ENCODE measurements at places on chromosomes 7 and 10.

DNA sequence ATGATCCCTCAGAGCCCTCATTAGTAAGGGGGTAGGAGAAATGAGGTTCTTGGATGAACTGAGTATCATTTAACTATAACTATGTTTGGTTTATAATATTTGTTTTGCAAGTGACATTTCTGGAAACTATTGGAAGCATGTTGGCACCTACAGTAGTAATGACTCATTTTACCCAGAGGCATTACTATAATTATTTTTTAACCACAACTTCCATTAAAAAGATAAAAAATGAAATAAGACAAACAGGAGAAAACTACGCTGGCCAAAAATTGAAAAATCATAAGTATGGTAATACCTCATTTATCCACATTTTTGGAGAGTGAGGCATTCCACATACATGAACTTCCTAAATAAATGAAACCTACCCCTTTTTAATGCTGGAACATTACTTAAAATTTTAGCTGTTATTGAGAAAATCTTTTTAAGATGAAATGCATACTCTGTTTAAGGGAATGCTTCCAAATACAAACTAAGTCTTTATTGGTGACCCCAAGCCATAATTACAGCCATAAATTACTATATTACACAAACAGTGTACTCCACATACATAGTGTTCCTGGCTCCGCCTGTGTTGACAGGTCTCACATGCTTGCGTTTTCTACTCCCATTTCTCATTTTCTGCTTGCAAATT lies 84.6 kb upstream of the CAPZA2 start:
- DNase-seq, result peak; percentile 40

GRCh38 chr10:103295374-103296015 lies 18.6 kb downstream of the INA start:
- DNase-seq, result peak; percentile 58

GRCh38 chr10:114694062-114694461 lies 36.0 kb upstream of the ABLIM1 start:
- peak; percentile 63 for DNase-seq

DNA sequence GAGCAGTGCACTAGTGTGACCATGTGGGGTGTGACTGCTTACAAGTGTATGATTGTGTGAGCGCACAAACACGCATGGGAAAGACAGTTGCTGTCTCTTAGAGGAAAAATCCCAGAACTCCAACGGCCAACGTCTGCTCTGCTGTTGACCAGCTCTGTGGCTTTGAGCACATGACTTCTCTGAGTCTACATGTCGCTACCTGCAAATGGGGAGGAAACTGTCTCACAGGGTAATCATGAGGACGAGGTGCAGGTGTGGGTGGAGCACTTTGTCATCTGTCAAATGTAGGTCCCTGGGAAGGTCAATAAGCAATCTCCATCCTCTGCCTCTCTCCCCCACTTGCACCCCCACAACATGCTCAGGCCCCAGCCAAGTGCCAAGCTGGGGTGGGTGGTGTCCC lies 31.2 kb upstream of the TLX1 start:
- no peak for DNase-seq

DNA sequence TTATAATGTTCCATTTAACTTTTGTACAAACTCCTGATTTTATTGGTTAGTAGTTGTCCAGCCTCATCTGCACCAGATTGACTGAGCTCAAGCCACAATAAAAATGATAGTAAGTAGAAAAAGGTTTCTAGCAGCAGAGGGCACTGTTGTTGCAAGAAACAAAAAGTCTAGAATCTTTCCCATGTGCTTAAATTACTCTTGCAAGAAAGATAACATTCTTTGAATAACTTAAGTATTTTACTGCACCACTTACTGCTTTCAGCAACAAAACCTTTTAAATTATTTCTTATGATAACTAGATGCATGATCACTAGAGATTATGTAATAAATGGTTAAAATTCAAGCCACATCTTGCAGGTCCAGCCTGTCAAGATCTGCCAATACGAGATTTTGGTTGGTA lies 27.0 kb downstream of the LMOD2 start:
- DNase-seq, result peak; percentile 75

DNA sequence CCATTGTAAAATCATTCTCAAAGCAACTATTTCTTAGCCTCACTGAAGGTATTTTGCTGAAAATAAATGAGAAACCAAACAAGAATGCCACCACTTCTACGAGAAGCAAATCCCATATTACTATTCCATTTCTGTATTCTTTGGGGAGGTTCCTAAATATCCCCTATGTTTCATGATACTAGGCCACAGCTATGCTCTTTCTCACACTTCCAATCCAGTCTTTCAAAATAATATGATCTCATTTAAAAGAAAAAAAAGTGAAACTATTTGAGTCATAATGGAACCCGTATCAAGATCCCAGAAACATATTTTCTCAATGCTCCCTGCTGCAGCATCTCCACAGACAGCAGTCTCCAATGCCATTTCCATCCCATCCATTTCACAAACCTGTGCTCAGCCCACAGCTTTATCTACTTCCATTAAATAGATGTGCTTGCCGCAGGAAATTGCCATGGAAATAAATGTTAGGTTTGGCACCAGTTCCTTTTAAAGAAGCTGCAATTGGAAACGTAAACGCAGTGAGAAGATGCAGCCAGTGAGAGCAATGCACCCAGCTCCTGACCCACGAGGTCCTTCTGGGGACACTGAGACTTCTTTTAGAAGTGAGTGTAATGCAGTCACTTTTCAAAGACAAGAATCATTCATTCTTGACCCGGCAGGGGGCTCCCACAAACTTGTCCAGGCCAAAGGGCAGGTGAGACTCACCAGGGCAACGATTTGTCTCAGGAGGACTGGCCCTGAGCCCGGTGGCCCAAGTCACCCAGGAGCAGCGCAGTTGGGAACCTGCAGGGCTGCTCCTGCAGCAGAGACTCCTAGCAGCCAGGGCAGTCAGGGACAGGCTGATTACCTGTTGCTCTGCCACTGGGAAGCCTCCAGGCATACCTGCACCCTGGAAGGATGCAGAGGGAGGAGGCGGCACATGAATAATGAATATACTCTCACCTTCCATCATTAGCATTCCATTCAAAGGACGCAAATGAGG lies 99.6 kb downstream of the C10orf90 start:
- peak; percentile 41 for DNase-seq

GRCh38 chr7:137932881-137933269 lies 69.0 kb downstream of the CREB3L2 start:
- DNase-seq, result no peak

DNA sequence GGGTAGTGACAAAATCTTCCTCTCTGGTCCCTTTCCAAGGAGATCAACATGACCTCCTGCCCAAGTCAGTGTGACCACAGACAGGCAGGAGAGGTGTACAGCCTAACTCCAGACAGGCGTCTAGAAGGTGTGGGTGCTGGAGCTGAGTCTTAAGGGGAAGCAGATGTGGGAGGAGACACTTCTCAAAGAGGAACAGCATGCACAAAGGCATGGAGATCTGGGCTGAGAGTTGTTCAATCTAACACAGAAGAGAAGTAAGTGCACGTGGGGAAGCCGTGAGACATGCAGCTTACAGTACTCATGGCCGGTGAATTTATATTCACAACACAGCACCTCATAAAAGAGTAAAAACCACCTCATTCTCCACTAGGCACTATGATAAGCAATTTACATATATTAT lies 23.8 kb upstream of the GSDME start:
- no peak for DNase-seq

DNA sequence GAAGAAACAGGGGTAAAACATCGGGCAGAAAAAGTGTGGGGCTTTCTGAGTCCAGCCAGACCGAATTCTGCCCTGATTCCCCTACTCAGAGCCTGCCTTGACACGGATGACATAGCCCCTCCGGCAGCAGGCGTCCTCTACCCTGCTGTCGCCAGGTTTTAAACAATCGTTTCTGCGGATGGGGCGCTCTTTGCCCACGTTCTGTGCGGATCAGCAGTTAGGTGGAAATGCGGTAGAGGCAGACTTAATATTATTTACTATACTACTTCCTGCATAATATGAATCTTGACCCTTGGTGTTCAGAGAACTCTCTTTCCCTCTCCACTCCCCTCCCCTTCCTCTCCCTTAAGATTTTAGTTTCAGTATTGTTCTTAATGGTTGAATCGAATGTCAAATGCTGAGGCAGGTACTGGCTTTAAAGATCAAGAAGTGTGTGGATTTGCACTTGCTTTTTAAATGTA lies 2.4 kb downstream of the GATA3 start:
- no peak for DNase-seq

- peak; percentile 65 for DNase-seq
These were observed 116.6 kb upstream of the PALS2 start for GRCh38 chr7:24456526-24457218.

GRCh38 chr7:27124096-27124901 lies 6.3 kb downstream of the HOXA4 start:
- DNase-seq, result peak; percentile 64

DNA sequence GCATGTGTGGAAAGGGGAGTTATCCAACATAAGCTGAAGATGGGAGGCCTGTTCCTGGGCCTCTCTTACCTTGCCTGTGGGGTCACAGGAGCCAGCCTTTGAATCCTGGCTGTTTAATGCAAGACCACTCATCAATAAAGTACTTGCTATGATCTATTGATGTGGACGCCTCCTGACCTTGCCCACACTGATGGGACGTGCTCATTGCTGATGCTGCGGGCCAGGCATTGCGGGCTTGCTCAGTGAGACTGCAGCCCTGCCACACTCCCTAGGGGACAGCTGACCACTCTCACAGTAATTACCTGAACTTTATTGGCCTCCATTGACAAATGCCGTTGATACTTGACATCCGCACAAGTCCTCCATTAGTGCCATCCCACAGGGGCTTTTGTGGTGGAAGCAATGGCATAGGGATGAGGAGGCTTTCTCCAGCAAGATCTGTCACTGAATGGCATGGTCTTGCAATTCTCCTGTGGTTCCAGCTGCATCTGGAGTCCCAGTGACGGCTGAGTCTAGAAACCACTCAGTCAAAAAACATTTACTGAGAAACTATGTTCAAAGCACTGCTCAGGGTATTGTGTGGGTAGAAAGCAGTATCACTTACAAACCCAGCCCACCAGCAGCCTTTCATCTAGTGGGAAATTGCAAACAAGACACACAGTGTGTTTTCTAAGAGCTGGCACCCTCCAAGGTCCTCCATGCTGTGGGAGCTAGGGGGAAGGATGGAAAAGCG lies 135.1 kb upstream of the YAE1 start:
- DNase-seq, result no peak

DNA sequence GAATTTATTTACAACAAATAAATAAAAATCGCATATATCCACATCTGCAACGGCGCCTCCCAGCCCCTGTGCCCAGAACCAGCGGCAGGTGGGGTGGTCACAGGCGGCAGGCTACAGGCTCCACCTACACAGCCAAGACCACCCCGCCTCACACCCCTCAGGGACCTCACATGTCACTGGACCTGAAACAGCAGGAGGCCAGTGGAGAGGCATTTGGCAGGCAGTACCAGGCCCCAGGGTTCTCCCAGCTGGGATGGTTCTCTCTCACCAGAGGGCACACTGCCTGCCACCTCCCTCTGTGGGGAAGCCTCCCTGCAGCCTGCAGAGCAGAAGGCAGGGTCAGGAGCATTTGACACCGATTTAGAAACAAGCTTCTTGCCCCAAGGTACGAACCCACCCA lies 81.5 kb downstream of the MAD1L1 start:
- DNase-seq, result no peak

DNA sequence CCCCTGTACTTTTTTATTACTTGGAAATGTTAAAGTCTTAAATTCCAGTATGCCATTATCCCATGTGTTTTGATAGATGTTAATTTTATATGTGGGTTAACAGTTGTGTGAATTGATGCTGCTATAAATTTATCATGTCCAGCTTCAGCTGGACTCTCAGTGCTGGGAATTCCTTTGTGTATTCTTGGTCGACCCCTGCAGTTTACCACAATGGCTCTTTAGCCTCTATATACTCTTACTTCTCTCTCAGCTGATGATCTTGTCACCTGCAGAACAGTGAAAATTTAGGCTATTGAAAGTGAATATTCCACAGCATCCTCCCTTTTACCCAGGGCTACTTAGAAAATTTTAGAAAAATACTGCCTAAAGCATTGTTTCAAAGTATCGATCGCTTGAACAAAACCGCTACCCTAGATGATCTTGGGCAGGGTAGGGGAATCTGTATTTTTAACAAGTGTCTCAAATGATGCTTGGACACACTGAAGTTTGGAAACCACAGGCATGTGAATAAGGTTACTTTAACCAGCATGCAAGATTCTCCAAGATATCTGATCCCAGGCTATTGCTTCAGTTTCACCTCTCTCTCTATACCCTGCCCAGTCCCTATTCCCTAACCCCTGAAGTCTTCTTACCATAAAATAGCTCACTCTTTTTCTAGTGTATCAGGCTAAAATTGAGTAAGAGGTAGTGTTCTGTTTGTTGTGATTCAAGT lies 25.4 kb downstream of the LCOR start:
- peak; percentile 8 for DNase-seq

GRCh38 chr7:86643561-86644281 lies at the start of gene GRM3:
Gene GRM3, plus strand, starts transcription at chr7:86643909. Its CDS starts 121,237 bp downstream, at chr7:86765146.
- DNase-seq, result peak; percentile 43

DNA sequence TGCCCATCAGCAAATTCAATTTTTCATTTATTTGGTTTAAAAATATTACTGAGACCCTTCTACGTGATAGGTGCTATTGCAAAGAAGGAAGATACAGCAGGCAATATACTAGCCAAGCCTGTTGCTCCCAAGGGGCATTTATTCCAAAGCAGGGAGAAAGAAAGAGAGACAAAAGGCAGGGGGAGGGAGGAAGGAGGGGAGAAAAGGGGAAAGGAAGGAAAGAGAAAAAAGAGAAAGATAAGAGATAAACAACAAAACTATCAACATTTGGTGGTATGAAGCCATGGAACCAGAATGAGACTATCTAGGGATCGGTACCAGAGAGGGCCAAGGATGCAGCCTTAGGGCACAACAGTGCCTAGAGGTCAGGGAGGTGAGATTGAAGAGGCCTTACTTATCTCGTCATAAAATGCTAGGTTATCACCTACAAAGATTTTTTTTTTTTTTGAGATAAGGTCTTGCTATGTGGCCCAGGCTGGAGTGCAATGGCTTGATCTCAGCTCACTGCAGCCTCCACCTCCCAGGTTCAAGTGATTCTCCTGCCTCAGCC lies 55.3 kb upstream of the CAPZA2 start:
- DNase-seq, result no peak

- DNase-seq, result peak; percentile 89
These were observed 83.1 kb downstream of the SH3PXD2A start for GRCh38 chr10:103772096-103772845.

DNA sequence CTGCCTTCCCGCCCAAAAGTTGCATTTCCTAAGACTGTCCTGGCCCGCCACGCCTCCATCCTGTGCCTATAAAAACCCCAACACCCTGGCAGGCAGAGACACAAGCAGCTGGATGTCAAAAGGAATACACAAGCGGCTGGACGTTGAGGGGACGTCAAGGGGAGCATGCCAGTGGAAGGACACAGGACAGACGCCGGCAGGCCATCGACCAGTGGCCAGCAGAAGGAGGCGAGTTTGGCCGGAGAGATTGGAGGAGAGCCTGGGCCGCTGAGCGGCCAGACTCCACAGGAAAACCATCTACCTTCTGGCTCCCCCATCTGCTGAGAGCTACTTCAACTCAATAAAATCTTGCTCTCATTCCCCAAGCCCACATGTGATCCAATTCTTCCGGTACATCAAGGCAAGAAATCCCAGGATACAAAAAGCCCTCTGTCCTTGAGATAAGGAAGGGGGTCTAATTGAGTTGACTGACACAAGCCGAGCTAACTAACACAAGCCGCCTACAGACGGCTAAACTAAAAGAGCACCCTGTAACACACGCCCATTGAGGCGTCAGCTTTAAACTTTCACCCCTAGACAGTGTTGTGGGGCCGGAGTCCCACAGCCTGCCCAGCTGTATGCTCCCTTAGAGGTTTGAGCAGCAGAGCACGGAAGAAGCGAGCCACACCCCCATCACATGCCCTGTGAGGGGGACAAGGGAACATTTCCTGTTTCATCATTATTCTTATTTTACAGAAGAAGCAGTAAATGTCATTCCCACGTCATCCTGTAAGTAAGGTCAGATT lies 150.3 kb upstream of the PHYHIPL start:
- no peak for DNase-seq

- peak; percentile 43 for DNase-seq
These were observed 121.7 kb downstream of the DOCK4 start for GRCh38 chr7:112084520-112084971.
